Daoy (cell line): ENCODE measurements at places on chromosomes 2 and 18.

DNA sequence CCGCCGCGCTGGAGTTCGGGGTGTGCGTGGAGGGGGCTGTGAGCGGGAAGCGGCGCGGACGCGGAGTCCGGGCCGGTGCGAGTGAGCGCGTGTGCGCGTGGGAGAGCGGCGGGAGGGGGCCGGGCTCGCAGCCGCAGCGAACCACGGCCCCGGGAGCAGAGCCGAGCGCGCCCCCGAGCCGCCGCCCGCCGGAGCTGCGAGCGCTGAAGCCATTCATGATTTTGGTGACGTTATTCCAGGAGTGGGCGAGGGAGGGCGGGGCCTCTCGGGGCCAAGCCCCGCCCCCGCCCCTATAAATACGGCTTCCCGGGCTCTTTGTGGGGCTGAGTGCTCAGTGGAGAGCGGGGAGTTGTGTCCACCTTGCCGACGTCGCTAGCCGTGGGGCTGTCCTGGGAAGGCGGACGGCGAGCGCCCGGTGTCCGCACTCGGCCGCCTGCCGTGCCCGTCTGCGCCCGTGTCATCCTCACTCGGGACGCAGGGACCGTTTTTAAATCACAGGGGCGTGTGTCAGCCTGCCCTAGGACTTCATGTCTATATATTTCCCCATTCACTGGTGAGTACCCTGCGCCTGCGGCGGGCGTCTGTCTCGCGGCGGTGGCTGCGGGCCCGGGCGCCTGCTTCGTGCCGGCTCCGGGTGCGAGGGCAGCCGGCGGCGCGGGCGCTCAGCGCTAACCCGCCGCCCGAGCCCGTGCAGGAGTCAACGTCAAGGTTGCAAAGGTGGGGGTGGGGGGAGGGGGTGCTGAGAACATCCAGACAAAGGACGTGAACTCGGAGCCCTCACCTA is at the start of gene LBH:
TSS of gene LBH (plus strand) at position 323 of the 784 bp plus-strand sequence. CDS start at position 528, 205 bp downstream.
- DNase-seq = peak; percentile 88

DNA sequence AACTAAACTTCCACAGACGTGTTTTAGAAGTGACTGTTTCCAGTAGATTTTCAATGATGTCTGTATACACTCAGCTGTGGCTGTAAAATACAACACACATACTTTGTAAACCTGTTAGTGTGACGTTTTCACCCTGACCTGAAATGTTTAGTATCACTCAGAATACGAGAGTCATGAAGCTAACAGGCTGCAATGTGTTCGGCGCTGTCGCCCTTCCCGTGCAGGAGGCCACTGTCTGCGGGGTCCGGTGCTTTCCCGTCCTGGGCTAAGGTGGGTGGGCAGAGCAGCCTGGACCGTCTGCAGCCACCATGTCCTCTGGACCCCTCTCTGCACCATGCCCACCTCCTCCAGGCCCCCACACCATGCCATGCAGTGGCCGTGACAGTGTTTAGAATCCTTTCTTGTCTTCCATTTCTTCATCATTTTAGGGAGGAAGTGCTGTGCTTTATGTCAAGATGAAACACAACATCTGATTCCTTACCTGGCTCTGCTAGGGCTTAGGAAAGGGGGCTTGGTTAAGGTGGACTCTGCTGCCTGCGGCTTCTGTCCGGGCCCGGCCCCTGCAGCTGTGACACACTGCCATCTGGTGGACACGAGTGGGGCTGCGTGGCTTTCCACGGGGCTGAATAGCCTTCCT is 53.8 kb upstream of the RBM44 start:
- peak; percentile 63 for DNase-seq

GRCh38 chr2:37366773-37367172 is 22.3 kb downstream of the QPCT start:
- DNase-seq = no peak

- DNase-seq = no peak
These were observed 125.4 kb upstream of the RNF152 start for GRCh38 chr18:62018034-62018758.
